ENCODE measurements at places on chromosomes 3 and 15. TPM values are rescaled to one million over a fixed set of nuclear protein-coding genes. Genes with fewer than 3 reads are reported as not detected.

- H3K4me1 ChIP-seq = no peaks in the 10 kb centered on the region
- no peak for DNase-seq
- no peaks in the 10 kb centered on the region for H3K36me3 ChIP-seq
Observed at GRCh38 chr15:31402003-31402402, 75.4 kb downstream of the KLF13 start.

GRCh38 chr3:160200353-160200752, 24.9 kb upstream of the C3orf80 start:
- peaks cover 8% of the 10 kb centered on the region for H3K4me1 ChIP-seq
- no peak overlapping the region for H3K27ac ChIP-seq
- H3K4me3 ChIP-seq = no peak overlapping the region
- no peaks in the 10 kb centered on the region for H3K27me3 ChIP-seq

DNA sequence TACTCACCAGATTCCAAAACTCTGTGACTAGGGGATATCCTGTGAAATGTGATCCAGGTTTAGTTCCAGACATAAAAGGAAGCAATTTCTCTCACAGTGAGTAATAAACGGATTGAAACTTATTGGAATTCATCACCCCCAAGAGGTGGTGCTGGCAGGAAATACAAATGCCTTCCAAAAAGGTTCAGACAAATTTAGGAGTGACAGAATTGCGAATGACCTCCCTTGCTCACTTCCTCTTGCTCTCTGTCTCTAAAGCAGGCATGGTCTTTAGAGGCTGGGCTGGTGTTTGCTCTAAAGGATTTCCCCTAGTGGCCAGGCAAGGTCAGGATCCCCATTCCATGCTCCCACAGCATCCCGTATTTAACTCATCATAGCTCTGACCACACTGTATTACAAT, 449.4 kb upstream of the PPP2R3A start:
- H3K27ac ChIP-seq = no peak overlapping the region
- H3K4me3 ChIP-seq = no peak overlapping the region
- H3K36me3 ChIP-seq = no peaks in the 10 kb centered on the region
- no peaks in the 10 kb centered on the region for H3K27me3 ChIP-seq

- peaks cover 93% of the 10 kb centered on the region for H3K36me3 ChIP-seq
- no peaks in the 10 kb centered on the region for H3K27me3 ChIP-seq
- H3K27ac ChIP-seq = no peak overlapping the region
Observed at GRCh38 chr15:65884511-65884910, 15.2 kb downstream of the RAB11A start.

GRCh38 chr15:67228286-67228685, 26.2 kb downstream of the AAGAB start:
- DNase-seq = no peak
- no peaks in the 10 kb centered on the region for H3K27me3 ChIP-seq
- no peak overlapping the region for H3K27ac ChIP-seq
- H3K4me1 ChIP-seq = no peaks in the 10 kb centered on the region
- no peak overlapping the region for H3K4me3 ChIP-seq

- H3K4me3 ChIP-seq = no peak overlapping the region
- no peaks in the 10 kb centered on the region for H3K4me1 ChIP-seq
- no peak overlapping the region for H3K27ac ChIP-seq
- no peak for DNase-seq
- H3K36me3 ChIP-seq = no peaks in the 10 kb centered on the region
Observed at GRCh38 chr15:99396375-99396774, 145.1 kb downstream of the LRRC28 start.

DNA sequence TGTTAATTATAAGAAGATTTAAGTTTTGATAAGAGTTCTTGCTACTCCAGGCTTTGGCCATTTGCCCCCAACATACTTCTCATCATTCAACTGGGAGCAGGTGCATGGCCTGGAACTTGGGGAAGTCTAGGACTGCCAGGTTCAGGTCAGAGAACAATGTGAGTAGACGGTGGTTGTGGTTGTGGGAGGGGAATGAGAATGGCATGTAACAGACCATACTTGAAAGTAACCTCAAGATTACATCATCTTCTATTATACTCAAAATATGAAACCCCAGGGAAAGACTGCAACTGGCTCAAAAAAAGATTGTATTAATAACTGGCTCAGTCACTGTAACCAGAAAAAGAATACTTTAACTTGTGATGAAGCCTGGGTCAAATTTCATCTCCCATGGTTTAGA, 364.9 kb upstream of the DPPA4 start:
- no peak overlapping the region for H3K4me3 ChIP-seq
- no peaks in the 10 kb centered on the region for H3K4me1 ChIP-seq
- no peak overlapping the region for H3K27ac ChIP-seq
- DNase-seq = no peak

DNA sequence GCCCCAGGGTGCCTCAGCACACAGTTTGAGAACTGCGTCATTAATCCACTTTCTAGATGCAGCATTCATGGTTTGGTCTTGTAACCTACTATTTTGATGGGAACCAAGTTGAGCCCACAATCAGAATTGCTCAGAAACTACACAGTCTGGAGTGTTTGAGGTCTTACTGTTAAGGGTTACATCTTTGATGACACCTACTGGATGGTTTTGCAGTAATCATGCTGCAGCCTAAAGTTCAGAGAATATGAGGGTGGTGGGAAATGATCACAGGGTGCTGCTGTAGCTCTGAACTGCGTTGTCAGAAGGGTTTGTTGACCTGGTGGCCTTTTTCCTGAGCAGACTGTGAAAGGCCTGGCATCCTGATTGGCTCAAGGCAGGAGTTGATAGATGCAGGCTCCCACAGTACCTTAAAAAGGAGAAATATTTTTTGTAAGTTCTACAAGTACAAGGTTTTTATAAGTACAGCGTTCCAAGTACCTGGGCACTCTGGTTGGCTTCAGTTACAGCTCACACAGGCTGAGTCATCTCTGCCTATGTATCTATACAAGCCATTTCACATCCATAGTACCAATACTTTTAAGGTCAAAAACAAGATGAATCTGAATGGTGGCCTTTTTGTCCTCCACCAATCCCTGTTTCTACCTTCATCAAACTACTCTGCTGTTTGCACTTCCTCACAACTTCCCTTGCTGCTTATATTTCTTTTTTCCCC, 60.5 kb upstream of the ACKR4 start:
- H3K27ac ChIP-seq = peak overlapping the region; percentile 12
- no peak overlapping the region for H3K4me3 ChIP-seq
- no peak for DNase-seq
- H3K4me1 ChIP-seq = no peaks in the 10 kb centered on the region

DNA sequence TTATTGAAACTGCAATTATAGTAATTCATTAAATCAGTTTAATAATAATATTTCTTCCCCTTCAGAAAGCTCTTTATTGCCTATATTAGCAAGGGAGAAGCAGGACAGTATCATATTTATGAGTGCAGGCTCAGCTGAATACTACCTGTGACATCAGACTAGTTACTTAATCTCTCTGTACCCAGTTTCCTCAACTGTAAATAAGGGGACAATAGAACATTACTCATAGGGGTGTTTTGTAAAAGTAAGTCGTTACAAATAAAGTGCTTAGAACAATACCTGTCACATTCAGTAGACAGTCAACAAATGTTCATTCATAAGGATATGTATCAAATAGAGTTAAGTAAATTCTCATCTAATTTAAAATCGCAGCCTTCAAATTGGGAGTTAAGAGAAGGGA, 12.1 kb upstream of the VPS39 start:
- no peaks in the 10 kb centered on the region for H3K27me3 ChIP-seq
- DNase-seq = no peak
- H3K4me1 ChIP-seq = no peaks in the 10 kb centered on the region
- H3K4me3 ChIP-seq = no peak overlapping the region

DNA sequence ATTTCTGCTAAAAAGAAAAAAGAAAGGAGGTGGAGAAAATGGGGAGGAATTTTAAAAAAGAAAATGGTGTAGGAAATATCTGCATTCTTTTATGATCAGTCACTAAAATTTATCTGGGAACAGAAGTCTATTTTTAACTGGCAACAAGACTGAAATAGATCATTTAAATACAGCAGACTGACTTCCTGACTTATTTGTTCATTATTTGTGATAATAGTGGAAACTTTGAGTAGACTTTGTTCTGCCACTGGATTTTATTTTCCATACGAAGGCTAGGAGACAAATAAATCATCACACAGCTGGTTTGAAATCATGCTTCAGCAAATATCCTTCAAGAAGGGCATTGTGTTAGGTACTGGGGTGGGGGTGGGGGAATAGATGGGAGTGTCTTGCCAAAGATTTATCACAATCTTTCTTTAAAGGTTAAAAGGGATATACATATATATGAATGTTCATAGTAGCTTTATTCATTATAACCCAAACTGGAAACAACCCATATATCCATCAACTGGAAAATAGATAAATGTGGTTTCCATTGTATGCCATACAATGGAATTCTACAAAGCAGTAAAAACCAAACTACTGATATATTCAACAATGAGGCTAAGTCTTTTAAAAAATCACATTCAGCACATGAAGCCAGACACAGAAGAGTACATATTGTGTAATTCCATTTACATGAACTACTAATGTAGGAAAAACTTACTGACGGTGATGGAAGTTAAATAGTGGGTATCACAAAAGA, 4.7 kb upstream of the CLASP2 start:
- no peaks in the 10 kb centered on the region for H3K27me3 ChIP-seq
- no peak overlapping the region for H3K4me3 ChIP-seq
- no peaks in the 10 kb centered on the region for H3K4me1 ChIP-seq
- H3K36me3 ChIP-seq = no peaks in the 10 kb centered on the region
- no peak overlapping the region for H3K27ac ChIP-seq

GRCh38 chr15:63065262-63066221, 23.0 kb downstream of the TPM1 start:
- DNase-seq = no peak
- H3K36me3 ChIP-seq = peaks cover 49% of the 10 kb centered on the region
- no peaks in the 10 kb centered on the region for H3K27me3 ChIP-seq

The KLHL40 gene
- not detected for total RNA-seq

The GJD2 gene
- not detected for total RNA-seq

The FBN1 gene
- total RNA-seq = 173 TPM

The DOCK3 gene
- total RNA-seq = 1.8 TPM

The ZBTB47 gene
- 74.8 TPM for total RNA-seq

The DCP1A gene
- total RNA-seq = 22.4 TPM

Data from sigmoid colon (tissue), 7 donors.